ENCODE measurements at places on chromosomes 11 and 22. TPM values are rescaled to one million over a fixed set of nuclear protein-coding genes. Genes with fewer than 3 reads are reported as not detected.

MIAT gene
- 0.79 TPM for total RNA-seq

CCDC89 gene
- 7.0 TPM for total RNA-seq

KRTAP5-10 gene
- not detected for total RNA-seq

MMP12 gene
- total RNA-seq: not detected

C11orf87 gene
- not detected for total RNA-seq
